NCI-H2081 treated with DMSO at 0.1 percent for 48 hours (cell line): ENCODE measurements at places on chromosomes 4 and X.

GRCh38 chr4:139776235-139776634 is 110.6 kb downstream of the MGST2 start:
- DNase-seq, result no peak

DNA sequence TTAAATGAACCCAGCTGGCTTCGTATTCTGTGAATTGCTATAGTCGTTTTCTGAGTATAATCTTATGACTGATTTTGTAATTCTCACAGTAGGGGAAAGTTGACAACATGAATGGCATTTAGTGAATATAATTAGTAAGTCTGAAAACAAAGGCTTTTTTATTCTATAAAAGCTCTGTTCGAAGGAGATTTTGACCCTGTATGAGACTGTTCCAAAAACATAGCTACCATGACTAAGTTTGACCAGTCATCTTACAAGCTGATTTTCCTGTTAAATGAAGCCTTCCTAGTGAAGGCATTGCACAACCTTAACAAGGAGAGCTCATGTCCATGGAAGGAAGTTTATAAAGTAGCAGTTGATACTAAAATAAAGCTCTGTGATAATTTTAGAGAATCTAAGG is 242.3 kb downstream of the RPA4 start:
- DNase-seq, result no peak

DNA sequence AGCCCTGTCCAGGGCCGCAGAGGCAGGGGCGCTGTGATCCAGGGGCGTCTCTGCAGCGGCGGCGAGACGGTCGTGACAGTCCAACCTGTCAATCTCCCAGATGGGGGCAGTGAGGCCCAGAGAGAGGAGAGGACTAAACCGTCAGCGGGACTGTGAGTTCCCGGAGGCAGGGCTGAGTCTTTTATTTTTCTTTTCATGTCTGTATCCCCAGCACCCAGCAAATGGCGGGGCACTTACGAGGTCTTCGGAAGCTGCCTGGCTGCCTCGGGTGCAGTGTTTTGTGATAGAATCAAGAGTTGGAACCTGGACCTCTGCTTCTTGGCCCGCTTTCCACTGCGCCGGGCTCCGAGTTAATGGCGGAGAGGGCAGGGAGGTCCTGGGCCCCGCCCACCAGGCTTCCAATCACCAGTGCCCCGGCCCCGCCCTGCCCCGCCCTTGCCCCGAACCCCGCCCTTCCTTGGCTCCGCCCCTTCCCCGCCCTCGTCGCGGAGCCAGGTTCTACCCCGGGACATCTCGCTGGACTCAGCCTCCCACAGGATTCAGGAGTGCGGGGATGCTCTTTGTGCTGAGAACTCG is 35.3 kb upstream of the GRPEL1 start:
- no peak for DNase-seq

- DNase-seq, result no peak
Measured at GRCh38 chrX:71056867-71057266, 11.3 kb downstream of the SNX12 start.

DNA sequence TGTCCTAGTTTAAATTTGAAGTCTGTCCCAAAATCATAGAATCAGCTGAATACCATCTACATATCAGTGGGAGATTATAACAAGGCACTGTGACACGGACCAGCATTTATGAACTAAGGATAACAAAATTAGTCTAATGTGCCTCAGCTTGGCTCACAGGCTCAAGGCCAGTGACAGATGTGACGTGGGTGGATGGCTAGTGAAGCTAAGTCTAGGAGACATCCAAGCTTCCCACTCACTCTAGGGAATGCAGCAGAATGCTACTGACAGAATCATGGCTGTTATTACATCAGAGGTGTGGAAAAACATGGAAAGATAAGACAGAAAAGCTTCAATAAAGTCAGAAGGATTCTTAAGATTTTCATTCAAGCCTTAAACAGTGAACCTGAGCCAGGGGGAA is 329.9 kb downstream of the NAF1 start:
- DNase-seq, result no peak

DNA sequence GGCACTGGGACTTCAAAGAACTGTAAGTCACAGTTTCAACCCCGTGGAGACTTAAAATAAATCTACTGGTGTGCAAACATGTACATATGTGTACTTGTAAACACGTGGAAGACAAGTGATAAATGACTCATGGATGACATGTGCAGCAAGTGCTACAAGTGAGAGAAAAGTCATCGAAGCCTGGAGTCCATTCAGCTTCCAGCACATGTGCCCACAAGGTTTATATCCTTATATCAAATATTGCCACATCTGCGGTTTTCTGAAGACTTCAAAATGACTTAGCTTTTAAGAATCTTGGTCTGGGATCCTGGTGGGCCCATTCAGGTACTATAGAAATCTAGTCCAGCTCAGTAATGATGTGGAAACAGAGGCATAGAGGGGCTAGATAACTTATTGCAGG is 33.0 kb upstream of the TTC29 start:
- no peak for DNase-seq

- no peak for DNase-seq
Measured at GRCh38 chrX:44344687-44345086, 1.2 kb upstream of the EFHC2 start.

- no peak for DNase-seq
Measured at GRCh38 chr4:151687021-151687640, 73.7 kb downstream of the GATB start.

DNA sequence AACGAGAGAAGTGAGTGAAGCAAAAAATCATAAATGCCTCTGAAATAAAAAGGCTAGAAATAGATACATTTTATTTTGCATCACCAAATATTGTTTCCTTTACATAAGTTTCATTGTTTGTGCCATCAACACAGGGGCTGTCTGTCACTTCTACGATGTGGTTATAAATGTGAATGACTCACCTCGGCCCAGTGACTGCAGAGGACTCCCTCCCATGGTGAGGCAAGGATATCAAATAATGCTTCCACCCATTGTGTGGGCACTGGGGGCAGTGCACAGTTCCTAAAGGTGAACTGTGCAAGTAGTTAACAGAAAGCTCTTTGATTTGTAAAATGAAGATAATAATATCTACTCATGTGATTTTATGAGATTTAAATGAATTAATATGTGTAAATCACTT is 230.3 kb upstream of the NEIL3 start:
- no peak for DNase-seq
